ENCODE measurements at places on chromosomes 4 and X.

DNA sequence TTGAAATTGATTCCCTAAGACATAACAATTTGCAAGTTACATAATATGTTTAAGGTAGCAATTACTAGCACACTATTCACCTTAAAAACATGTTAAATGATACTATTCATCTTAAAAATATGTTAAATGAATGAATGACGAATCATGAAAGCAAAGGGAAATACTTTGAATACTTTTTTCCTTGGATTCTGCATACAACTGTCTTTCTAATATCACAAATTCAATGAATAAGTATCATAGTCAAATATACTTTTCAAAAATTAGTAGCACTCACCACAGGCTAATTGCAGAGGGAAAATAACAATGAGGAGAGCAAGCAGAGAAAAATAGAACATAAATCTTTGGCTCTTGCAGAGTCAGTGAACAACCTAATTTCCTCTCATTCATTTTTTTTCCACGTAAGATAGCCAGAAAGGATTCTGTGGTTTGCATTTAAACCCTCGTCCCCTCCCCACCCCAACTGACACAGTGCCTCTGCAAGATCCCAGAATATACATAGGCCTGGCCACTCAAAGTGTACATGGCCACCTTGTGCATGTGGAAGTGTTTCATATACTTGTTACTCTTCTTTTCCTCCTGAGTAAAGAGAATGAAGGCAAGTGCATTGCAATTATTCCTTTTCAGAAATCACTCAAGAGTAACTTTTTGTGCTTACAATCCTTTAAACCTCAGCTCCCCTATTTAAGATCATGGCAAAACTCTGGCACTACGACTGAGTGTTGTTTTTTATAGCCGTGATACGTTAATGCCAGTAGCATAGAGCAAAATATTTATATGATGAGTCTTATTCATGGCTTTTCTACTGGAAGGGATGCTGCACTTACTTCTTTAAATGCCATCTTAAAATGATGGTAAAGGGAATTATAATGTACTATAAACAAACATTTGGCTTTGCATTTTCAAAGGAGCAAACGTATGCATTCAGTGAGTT is 236.4 kb downstream of the PDGFC start:
- no peaks in the 10 kb centered on the region for H3K36me3 ChIP-seq
- H3K4me1 ChIP-seq, result no peaks in the 10 kb centered on the region
- H3K27ac ChIP-seq, result no peak overlapping the region
- H3K27me3 ChIP-seq, result no peaks in the 10 kb centered on the region
- no peak overlapping the region for H3K4me3 ChIP-seq

GRCh38 chr4:96986816-96987215 is 1146.9 kb downstream of the PDHA2 start:
- H3K27ac ChIP-seq, result no peak overlapping the region
- no peak for DNase-seq
- H3K27me3 ChIP-seq, result no peaks in the 10 kb centered on the region
- no peak overlapping the region for H3K4me3 ChIP-seq
- H3K36me3 ChIP-seq, result no peaks in the 10 kb centered on the region

GRCh38 chrX:138487866-138488265 is 223.7 kb downstream of the FGF13 start:
- H3K27me3 ChIP-seq, result no peaks in the 10 kb centered on the region
- H3K27ac ChIP-seq, result no peak overlapping the region
- no peak overlapping the region for H3K4me3 ChIP-seq
- H3K4me1 ChIP-seq, result no peaks in the 10 kb centered on the region

- H3K27me3 ChIP-seq, result no peaks in the 10 kb centered on the region
- no peaks in the 10 kb centered on the region for H3K36me3 ChIP-seq
- DNase-seq, result no peak
Measured at GRCh38 chr4:90689739-90690138, 562.5 kb downstream of the CCSER1 start.

DNA sequence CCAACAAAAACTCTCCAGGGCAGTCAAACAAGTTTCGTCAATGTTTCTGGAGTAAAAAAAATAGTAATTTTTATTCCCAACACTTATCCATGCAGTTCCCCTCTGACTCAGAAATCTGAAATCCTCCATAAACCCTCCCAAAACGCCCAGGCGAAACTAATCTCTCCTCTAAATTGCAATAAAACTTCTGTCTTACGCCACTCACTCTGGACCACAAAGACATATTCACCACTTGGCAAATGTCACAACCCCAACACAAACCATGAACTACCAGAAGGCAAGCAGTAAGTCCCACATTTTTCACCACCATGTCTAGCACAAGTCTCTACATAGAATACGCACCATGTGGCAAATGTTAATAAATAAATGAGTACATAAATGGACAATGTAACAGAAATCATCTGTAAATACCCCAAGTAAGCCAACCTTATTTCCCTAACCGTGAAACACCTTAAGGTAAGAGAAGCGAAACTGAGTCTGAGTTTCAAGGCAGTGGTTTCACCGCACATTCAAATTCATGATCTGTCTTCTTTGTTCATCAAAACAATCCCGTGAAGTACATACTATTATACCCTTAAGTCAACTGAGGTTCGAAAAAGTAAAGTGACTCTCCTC is 1.6 kb downstream of the PAPSS1 start:
- no peaks in the 10 kb centered on the region for H3K36me3 ChIP-seq
- peak overlapping the region; percentile 33 for H3K27ac ChIP-seq
- DNase-seq, result peak; percentile 50
- H3K4me1 ChIP-seq, result 0 out of 2 replicates have a peak, but pooled peaks cover 3% of the 10 kb centered on the region
- H3K4me3 ChIP-seq, result peak overlapping the region; percentile 87

- H3K27me3 ChIP-seq, result no peaks in the 10 kb centered on the region
- H3K27ac ChIP-seq, result no peak overlapping the region
- H3K4me1 ChIP-seq, result no peaks in the 10 kb centered on the region
- H3K4me3 ChIP-seq, result no peak overlapping the region
Measured at GRCh38 chrX:101430457-101431078, 22.5 kb downstream of the HNRNPH2 start.

GRCh38 chrX:1124531-1124930 is 87.9 kb downstream of the CRLF2 start:
- no peak for DNase-seq
- no peak overlapping the region for H3K4me3 ChIP-seq
- H3K36me3 ChIP-seq, result no peaks in the 10 kb centered on the region
- no peaks in the 10 kb centered on the region for H3K4me1 ChIP-seq

DNA sequence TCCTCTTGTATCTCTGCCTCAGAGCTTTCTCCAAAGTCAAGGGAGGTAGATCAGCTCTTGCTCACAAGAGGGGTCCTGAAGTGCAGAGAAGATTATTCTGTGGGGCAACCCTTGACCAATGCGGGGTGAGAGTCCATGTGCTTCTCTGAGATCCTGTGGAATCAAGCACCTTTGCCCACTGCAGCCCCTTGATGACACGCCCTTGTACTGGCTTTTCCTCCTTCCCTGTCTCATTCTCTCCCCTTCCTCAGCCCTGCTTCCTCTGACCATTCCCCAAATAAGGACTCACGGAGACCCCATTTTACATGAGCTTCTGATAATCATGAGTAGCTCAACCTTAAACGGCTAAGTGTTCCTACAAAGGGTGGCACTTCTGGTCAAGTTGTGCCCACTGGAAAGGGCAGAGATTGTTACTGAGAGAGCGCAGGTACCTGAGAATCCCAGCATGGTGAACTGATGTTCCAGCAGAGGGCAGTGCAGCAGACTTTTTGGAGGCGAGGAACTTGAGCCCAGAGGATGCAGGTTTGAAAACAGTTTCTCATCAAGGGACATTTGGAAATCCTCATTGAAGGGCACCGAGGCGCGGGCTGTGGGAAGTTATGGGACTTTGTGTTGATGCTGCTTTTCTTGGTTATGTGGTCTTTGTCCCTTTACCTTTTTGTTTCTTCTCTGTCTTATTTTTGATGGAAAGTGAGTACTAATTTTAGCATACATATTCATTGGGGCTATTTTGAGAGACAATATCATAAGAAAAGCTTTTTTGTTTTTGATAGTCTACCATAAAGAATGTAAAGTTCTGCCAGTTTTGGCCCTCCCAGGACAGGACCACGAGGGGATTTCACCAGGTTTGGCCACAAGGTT is 201.3 kb downstream of the RBM46 start:
- peak; percentile 15 for DNase-seq
- H3K27me3 ChIP-seq, result no peaks in the 10 kb centered on the region
- no peak overlapping the region for H3K4me3 ChIP-seq

DNA sequence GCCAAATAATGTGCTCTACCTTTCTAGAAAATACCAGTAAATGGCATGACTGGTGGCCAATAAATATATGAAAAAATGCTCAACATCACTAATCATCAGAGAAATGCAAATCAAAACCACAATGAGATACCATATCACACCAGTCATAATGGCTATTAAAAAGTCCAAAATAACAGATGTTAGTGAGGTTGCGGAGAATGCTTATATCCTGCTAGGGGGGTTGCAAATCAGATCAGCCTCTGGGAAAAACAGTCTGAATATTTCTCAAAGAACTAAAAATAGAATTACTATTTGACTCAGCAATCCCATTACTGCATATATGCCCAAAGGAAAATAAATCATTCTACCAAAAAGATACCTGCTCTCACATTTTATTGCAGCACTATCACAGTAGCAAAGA is 115.1 kb downstream of the RASGEF1B start:
- H3K4me3 ChIP-seq, result no peak overlapping the region
- no peak overlapping the region for H3K27ac ChIP-seq
- H3K4me1 ChIP-seq, result no peaks in the 10 kb centered on the region
- no peak for DNase-seq
- H3K36me3 ChIP-seq, result no peaks in the 10 kb centered on the region

GRCh38 chrX:50456712-50457484 is 13.7 kb downstream of the DGKK start:
- DNase-seq, result no peak
- H3K36me3 ChIP-seq, result no peaks in the 10 kb centered on the region
- H3K4me3 ChIP-seq, result no peak overlapping the region

DNA sequence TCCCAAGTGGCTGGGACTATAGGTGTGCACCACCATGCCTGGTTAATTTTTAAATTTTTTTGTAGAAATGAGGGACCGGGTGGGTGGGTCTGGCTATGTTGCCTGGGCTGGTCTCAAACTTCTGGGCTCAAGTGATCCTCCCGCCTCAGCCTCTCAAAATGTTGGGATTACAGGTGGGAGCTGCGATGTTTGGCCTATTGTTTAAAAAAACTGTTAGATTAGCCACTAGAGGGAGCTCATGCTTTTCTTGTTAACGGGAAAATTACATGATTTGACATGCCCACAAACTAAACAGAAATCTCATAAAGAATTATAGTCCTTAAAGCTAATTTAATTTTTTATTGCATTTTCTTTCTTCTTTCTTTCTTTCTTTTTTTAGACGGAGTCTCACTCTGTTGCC is 5.0 kb upstream of the SDAD1 start:
- H3K4me3 ChIP-seq, result no peak overlapping the region
- H3K36me3 ChIP-seq, result no peaks in the 10 kb centered on the region
- H3K27ac ChIP-seq, result no peak overlapping the region
- no peak for DNase-seq

DNA sequence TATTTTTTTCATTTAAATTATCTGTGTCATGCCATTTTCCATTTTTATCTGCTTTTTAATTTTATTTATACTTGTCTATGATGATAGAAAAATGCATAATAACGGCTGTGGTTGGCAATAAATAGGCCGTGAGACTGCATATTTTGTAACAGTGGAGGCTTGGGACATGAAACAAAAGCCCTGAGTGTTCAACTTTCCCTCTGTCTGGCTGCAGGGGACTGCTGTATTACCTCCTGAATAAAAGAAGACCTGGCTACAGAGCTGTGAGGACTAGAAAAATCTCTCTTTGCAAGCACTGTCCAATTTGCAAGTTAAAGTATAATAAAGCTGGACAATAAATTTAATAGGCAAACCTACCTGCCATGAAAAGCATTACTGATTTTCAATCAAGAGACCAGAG is 82.1 kb downstream of the MAGEB10 start:
- H3K4me3 ChIP-seq, result no peak overlapping the region
- no peak for DNase-seq
- no peaks in the 10 kb centered on the region for H3K36me3 ChIP-seq
- H3K4me1 ChIP-seq, result no peaks in the 10 kb centered on the region
- H3K27me3 ChIP-seq, result no peaks in the 10 kb centered on the region

DNA sequence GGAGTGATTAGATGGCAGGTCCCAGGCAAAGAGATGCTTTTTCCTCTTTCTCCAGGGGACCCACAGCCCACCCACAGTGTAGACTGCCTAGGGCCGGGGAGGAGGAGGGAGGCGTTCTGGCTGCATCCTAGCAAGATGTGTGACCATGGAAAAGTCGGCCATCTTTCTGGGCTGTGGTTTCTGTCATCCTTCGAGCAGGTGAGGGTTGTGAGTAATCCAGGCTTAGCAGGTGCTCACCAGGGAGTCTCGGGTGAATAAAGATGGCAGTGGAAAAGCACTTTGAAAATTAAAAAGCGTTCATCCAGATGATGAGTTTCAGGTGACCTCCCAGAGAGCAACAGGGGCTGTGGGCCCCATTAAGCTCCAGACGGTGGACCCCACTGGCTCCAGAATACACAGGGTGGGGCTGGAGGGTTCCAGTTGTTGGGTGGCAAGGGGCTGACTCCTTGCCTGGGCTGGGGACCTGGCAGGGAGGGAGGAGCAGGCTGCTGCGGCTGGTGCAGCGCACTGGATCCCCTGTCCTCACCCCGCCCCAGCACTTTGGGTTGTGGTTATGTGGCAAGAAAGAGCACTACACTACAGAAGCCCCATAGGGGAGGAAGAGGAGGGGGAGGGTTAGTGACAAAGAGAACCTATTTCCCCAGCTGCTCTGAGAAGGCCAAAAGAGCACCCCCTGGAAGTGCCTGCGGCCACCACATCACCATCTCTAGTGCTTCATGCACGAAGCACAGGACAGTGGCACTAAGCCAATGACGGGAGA is 23.7 kb downstream of the ELF4 start:
- no peaks in the 10 kb centered on the region for H3K27me3 ChIP-seq
- no peak for DNase-seq
- H3K27ac ChIP-seq, result peak overlapping the region; percentile 93
- peaks cover 2% of the 10 kb centered on the region for H3K36me3 ChIP-seq
- H3K4me1 ChIP-seq, result peaks cover 44% of the 10 kb centered on the region
